ENCODE measurements at places on chromosomes 5 and 9. TPM values are rescaled to one million over a fixed set of nuclear protein-coding genes. Genes with fewer than 3 reads are reported as not detected.

GRCh38 chr9:33129886-33130881 is 37.0 kb downstream of the B4GALT1 start:
- no peak overlapping the region for H3K4me3 ChIP-seq
- no peak for DNase-seq
- peaks cover 54% of the 10 kb centered on the region for H3K4me1 ChIP-seq
- no peaks in the 10 kb centered on the region for H3K27me3 ChIP-seq
- H3K36me3 ChIP-seq = peaks cover 91% of the 10 kb centered on the region

DNA sequence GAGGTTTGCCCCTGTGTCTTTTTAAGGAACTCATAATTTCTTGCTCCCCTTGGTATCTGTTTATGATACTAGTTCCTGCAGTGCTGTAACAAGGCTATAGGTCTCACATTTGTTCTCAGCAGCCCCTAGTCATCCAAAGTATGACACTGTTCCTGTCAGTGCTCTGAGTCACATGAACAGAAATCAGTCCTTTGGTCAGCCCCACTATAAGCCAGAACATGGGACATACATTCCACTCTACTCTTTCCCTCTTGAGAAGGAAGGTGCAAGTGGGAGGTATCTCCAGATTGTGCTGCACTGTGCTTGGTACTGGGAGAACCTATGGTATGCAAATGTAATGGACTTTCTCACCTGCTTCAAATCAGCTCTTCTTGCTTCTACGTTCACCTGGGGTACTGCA is 87.0 kb downstream of the IARS1 start:
- DNase-seq = no peak
- H3K36me3 ChIP-seq = peaks cover 33% of the 10 kb centered on the region
- no peak overlapping the region for H3K27ac ChIP-seq
- no peaks in the 10 kb centered on the region for H3K4me1 ChIP-seq

- peak overlapping the region; percentile 66 for H3K27ac ChIP-seq
- peak; percentile 59 for DNase-seq
- H3K4me1 ChIP-seq = peaks cover 20% of the 10 kb centered on the region
- no peaks in the 10 kb centered on the region for H3K27me3 ChIP-seq
Observed at GRCh38 chr5:124402144-124402581, 344.3 kb downstream of the ZNF608 start.

GRCh38 chr9:33414268-33414667 is 11.9 kb upstream of the AQP7 start:
- no peak overlapping the region for H3K4me3 ChIP-seq
- H3K36me3 ChIP-seq = no peaks in the 10 kb centered on the region
- H3K27me3 ChIP-seq = no peaks in the 10 kb centered on the region
- peak; percentile 57 for DNase-seq
- peaks cover 35% of the 10 kb centered on the region for H3K4me1 ChIP-seq
- peak overlapping the region; percentile 80 for H3K27ac ChIP-seq

The DMRT3 gene
- 0.24 TPM for total RNA-seq

The PPP3R2 gene
- total RNA-seq = not detected

Measured in lower lobe of right lung (tissue), 2 donors.